ENCODE measurements at places on chromosomes 6 and 20.

GRCh38 chr20:62066983-62067433 lies 1.3 kb upstream of the TAF4 start:
- no peak for DNase-seq

DNA sequence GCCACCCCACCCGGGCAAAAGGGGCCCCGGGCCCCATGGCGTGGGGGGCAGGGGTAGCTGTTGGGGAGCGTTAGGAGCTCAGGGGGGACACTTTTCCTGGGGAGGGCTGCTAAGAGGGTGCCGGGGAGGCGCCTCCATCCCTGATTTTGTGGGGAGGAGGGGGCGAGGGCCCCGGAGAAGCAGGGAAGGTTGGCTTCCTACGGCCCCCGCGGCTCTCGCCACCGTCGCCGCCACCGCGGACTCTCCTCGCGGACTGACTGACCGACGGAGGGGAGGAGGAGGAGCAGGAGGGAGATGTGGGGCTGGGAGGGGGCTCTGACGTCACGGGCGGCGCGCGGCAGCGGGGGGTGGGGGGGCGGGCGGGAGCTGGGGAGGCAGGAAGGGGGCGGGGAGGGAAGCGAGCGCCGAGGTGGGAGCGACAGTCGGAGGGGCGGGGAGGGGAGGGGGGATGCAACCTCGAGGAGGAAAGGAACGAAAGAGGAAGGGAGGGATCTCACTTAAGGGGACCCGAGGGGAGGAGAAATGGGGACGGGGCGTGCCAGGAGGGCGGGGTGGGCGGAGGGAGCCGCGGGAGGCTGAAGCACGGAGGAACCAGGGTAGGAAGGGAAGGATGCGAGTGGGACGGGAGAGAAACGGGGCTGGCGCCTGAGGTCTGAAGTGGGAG lies 5.1 kb downstream of the GABBR1 start:
- peak; percentile 14 for DNase-seq

DNA sequence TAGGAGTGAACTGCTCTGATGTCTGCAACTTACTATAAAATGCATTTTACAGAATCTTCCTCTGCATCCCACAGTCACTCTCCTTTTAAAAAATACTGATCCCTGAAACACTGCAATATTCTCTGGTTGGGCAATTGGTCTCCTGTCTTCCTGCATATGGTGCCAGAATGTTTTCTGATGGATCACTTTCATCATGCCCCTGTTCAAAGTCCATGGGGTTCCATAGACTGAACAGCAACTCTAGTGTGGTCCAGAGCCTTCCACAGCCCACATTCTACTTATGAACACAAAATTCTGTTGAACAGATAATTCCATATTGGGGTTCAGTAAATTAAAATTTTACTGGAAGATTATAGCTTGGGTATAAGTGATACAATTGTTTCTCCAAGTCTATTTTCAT lies 11.0 kb downstream of the GSTA2 start:
- DNase-seq: no peak

- DNase-seq: peak; percentile 60
Observed at GRCh38 chr6:133916650-133917151, 27.8 kb downstream of the TCF21 start.

- DNase-seq: no peak
Observed at GRCh38 chr6:170057961-170058877, 232.7 kb downstream of the DLL1 start.

- DNase-seq: no peak
Observed at GRCh38 chr6:1619673-1620503, 10.2 kb downstream of the FOXC1 start.

DNA sequence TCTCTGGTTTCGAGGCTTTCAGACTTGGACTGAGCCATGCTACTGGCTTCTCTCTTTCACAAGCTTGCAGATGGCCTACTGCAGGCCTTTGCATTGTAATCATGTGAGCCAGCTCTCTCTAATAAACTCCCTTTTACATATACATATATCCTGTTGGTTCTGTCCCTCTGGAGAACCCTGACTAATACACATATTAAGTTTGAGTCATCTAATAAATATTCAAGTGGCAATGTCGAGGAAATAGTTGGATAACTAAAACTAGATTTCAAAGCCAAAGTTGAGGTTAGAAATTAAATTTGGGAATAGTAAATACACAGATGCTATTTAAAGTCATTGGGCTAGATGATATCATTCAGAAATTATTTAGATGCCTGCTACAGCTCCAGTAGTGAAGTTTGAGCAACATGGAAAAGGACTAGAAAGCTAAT lies 1343.4 kb downstream of the GRIK2 start:
- DNase-seq: no peak

DNA sequence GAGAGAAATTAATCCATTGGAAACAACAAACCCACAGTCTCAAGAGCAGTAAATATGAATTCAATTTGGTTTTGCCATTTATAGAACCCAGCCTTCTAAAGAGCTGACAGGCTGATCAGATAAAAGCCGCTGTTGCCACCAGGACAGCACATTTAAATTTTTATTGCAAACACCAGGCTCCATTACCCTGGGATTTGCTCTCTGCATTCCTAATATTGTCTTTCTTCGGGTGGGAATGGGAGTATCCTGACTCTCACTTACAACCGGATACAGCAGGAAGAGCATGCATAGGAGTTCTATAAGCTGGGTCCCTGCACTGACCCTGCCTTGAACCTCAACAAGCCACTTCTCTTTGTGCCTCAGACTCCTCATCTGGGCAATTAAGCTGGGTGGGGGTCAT lies 142.9 kb downstream of the LRFN2 start:
- DNase-seq: no peak

DNA sequence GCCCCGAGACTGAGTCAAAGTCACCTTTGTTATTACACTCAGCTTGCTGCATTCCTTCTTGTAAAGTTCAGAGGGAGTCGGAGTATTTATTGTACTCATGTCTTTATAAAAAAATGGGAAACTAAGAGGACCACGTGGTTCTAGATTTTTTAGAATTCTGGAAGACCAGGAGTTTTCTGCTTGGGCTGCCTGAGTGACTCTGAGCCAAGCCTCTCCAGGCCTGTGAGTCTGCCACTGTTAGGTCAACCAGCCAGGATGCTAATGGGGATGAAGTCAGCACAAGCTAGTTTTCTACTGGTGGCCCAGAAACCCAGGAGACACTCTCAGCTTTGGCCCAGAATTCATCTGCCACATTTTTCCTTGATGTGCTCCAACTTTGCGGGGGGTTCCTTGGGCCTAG lies 453.5 kb upstream of the SULF2 start:
- DNase-seq: no peak

GRCh38 chr6:20704325-20705025 lies 170.2 kb downstream of the CDKAL1 start:
- no peak for DNase-seq

- DNase-seq: no peak
Observed at GRCh38 chr6:21992178-21992967, 304.5 kb downstream of the PRL start.

GRCh38 chr20:5465604-5465927 lies 148.8 kb upstream of the PROKR2 start:
- no peak for DNase-seq

DNA sequence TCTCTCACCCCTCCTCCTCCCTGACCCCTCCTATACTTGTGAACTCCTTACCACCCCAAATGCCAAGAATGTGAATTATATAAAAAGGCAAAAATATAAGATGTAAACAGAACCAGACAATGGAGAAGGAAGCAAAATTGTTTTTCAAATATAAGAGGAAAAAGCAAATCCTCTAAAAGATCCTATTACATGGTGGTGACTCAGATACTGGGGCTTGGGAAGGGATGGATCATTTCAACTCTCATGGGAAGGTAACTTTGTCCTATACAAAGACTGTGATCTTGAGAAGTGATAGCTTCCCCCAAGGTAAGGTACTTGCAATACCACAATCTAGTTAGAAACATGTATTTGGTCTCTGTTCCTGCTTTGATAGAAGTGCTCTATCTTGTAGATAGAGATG lies 24.6 kb upstream of the TNFRSF21 start:
- DNase-seq: no peak

DNA sequence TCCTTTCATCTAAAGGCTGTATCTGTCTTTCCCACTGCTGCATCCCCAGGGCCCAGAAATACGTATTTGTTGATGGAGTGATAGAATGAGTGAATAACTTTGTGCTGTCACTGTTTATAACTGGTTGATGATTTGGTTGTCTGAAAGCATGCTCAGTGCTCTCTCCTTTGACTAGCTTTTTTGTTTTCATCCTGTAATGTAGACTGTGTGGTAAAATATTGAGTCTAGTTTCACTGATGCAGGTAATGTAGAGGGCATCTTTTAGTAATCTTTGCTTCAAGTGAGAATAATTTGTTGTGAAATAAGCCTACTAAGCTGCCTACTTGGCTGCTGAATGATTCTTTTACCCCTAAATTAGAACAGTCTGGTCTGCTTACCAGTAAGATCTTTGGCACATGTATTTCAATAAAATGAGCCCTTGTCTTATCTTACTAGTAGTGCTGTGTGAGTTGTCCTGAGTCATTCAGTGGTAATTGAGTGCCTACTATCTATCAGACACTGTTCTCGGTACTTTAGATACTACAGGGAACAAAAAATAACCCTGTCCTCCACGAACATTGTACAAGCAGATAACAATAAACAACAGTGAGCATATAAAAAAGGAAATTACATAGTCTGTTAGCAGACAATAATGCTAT lies 39.9 kb downstream of the MAPK14 start:
- no peak for DNase-seq

DNA sequence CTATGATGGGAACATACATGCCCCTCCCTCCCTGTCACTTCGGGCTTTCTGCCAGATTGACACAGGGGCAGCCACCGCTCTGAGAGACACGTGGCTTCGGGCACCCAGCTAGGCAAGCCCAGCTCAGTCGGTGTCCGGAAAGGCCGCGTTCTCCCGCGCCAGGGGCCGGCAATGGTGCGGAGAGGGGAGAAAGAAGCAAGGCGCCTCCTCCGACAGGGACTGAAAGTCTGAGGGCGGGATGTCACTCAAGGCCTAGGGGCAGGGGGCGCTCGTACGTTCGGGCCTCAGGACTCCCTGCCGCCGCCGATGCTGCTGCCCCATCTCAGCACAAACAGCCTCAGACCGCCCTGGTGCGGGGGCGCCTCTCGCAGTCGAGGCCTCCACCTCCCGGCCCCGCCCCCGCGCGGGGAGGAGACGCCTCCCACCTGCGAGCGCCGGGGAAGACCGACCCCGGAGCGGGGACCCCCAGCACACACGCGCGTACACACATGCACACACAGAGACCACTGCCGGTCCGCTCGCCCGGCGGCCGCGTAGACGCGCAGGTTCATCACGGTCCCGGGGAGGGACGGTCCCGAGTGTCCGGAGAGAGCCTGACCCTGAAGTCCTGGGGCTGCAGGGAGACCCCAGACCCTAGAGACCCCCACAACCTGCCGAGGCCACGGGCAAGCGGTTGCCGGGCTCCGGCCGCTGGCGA lies 1.9 kb downstream of the GRM4 start:
- DNase-seq: peak; percentile 12

DNA sequence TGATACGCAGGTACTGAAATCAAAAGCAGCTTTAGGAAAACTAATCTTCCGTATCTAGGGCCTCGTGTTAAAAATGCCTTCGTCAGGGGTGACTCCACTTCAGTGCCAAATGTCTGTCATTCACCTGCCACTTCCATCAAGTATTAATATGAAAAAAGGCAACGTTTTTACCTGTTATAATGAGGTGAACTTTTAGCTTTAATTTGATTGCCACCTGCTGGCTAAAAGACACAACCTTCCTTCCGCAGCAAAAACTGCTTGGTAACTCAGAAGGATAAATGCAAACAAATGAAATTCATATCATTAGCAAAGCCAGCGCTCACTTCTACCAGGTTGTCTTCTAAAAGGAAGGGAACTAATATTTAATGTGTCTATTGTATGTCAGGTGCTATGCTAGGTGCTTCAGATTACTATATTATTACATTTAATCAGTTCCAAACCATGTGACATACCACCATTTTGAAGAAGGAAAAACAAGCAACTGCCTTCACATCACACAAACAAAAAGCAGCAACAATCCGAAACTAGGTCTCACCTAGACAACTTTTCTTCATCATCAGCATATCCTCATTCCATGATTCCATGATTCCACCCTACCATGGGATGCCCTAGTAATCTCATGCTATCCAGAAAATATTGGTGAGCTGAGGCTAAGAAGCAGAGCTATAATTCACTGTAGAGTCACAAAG lies 20.6 kb upstream of the ARHGAP18 start:
- no peak for DNase-seq

DNA sequence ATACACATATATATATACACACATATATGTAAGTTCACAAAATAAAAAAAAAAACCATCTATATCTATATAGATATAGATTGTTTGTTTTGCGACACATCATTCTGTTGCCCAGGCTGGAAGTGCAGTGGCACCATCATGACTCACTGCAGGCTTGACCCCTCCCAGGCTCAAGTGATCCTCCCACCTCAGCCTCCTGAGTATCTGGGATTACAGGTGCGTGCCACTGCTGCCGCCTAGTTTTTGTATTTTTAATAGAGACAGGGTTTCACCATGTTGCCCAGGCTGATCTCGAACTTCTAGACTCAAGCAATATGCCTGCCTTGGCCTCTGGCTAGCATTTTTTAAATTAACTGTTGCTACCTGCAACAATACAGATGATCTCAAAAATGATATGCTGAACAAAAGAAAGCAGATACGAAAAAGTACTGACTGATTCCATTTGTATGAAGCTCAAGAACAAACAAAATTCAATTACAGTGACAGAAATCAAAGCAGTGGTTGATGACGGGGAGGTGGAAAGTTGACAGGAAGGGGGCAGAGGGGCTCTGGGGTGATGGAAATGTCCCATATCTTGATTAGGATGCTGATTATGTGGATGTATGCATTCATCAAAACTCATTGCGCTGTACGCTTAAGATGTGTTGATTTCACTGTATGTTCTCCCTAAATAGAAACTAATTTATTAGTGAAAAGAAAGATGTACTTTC lies 49.6 kb downstream of the ATXN1 start:
- DNase-seq: no peak

DNA sequence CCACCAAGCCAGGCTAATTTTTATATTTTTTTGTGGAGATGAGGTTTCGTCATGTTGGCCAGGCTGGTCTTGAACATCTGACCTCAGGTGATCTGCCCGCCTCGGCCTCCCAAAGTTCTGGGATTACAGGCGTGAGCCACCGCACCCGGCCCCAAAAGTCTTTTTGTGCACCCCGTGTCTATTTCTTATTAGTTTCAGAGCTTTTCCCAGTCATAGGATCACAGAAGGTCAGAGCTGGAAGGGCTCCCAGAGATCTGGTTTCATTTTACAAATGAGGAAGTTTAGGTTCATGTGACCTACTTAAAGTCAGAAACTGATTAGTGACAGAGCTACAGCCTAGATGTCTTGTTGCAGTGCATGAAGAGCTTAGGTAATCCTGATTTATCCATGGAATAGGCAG lies 1.6 kb upstream of the OGFRL1 start:
- DNase-seq: no peak

- DNase-seq: no peak
Observed at GRCh38 chr6:131949909-131950766, 1.0 kb downstream of the CCN2 start.

GRCh38 chr6:52317841-52318581 lies 33.5 kb upstream of the MCM3 start:
- no peak for DNase-seq

DNA sequence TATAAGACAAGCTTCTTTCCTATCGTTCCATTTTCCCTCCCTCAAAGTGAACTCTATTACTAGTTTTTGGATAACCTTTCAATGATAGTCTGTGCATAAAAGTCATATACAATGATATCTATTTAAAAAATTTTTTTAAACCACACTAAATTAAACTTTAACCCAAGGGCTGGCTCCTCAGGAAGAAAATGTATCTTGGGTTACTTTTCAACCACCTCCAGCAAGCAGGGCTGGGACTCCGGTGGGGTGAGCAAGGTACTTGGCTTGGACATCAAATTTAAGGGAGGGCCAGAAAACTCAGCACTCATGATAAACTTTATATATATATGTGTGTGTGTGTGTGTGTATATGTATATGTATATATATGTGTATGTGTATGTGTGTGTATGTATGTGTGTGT lies 13.9 kb upstream of the PPP1R3G start:
- no peak for DNase-seq
